Motor neuron (in vitro differentiated cells): ENCODE measurements at places on chromosomes 1 and 21.

- no peak for ATAC-seq
Measured at GRCh38 chr1:208921259-208921658, 662.3 kb upstream of the CAMK1G start.

GRCh38 chr1:116018007-116018406 lies 41.7 kb downstream of the SLC22A15 start:
- no peak for ATAC-seq

DNA sequence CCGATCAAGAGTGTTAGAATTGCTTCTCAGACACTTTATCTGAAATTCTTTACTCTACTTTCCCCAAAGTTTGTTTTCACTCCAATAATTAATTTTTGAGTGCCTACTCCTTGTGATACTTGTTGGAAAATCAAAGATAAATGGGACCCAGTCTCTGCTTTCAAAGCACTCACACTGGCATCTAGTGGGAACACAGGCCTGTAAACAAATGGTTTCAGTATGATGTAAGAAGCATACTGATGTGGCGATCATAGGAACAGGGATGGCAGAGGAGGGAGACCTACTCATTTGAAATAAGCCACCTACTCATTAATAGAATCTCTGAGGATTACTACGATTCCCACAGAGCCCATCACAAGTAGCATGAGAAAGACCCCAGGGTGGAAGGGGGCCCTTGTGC lies 273.7 kb upstream of the ST6GALNAC5 start:
- ATAC-seq: peak; percentile 48

DNA sequence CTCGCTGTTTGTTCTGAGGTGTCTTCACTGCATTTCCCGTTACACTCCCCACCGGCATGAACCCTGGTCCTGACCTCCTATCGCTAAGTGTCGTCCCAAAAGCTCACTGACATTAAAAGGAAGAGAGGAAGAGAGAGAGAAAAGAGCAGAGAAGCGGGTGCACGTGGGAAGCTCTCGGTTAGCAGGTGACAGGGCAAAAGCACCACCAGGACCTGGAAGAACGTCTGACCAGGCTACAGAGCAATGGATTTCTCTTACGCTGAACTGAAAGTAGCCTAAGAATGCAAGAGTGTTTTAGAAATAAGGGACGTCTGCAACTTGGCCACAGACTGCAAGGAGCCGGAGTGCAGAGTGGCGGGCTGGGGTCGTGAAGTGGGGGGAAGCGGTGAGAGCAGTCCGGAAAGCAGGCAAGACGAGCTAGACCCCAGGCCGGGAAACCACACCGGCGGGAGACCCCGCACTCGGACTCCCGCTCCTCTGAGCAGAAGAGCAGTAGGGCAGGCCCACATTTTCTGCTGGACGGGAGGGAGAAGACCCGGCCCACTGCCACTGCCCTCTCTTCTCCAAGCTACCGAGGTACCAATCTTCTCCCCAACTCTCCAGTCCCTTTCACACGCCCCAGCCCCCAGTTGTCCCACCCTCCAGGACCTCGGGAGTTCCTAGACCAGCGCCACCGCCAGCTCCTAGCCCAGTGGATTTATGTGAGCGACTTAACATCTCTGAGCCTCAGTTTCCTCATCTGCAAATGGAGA lies 8.3 kb upstream of the MPZL1 start:
- no peak for ATAC-seq

- ATAC-seq: no peak
Measured at GRCh38 chr1:237507005-237507404, 383.7 kb downstream of the ZP4 start.

- no peak for ATAC-seq
Measured at GRCh38 chr1:222820171-222820712, 5.4 kb downstream of the DISP1 start.
